ENCODE measurements at places on chromosomes 3 and 15.

GRCh38 chr3:123791073-123791370 is 93.1 kb downstream of the MYLK start:
- DNase-seq, result no peak

DNA sequence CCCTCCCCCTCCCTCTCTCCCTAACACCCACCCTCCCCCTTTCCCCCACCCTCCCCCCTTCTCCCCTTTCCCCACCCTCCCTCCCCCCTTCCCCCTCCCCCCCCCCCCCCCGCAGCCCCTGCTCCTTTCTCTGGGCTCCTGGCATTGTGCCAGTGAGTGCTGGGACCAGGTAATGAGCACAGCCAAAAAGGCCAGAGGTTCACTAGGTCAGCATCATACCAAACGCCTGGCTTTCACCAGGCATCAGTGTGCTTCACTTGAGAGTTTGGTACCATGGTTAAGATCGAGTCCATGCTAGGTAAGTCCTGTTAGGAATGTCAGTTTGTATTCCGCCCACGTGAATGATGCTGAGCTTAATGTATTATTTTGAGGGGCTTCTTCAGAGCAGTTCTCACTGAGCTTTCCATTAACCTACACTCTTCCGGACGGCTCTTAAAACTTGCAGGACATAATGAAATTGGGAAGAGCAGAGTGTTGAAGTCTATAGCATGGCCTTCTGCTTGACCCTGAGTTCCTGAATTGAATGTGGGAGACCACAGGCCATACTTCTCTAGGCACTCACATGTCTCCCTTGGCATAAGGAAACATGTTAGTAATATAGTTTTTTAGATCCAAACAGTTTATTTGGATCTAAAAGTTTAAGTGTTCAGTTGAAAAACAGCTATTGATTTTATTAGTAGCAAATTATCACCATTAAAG is 45.6 kb downstream of the SENP2 start:
- DNase-seq, result peak; percentile 36

DNA sequence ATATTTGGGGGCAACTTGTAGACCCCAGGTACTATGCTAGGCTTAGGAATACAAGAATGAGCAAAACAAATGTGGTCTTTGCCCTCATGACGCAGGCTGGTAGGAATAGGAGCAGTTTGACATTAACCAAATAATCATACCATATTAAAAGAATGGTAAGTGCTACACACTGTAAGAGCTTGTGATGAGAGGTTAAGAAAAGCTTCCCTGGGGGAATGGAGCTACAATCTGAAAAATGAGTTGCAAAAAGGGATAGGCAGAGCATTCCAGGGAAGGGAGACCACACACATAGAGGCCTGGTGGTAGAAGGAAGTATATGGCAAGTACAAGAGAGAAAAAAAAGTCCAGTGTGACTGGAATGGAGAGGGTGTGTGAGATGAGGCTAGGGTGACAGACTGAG is 37.3 kb downstream of the TMOD3 start:
- DNase-seq, result no peak

DNA sequence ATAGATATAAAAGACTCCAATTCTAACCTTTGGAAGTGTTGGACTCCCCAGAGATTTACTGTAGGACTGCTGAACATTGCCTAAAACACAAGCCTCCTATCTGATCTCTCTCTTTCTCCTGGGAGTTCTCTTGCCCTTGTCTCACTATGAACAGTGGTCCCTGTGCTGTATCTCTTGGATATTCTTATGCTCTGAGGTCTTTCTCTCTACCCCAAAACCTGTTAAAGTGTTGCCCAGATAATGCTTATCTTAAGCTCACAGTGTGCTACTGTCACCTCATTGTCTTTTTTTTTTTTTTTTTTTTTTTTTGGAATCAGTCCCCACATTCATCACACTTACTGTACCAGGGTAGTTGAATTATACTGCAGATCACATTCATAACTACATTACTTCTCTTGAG is 131.0 kb upstream of the CBLB start:
- no peak for DNase-seq

DNA sequence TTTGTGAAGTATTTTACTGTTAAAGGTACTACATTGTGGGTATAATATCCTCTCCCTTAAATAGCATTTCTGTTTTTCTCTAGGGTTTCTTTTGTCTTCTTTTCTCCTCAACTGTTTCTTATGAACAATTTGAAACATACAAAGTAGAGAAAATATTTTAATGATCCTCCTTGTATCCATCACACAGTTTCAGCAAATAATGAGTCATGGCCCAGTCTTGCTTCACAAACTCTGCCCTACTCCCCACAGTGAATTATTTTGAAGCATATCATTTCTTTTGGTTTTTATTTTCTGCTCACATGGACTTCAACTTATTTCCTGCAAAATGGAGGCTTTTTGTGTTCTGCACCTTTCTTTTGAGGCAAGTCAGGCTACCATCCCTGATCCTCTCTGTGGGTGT is 6.1 kb upstream of the SCAANT1 start:
- no peak for DNase-seq

Measured in NAMALWA (cell line).